ENCODE measurements at places on chromosomes 1 and 21. TPM values are rescaled to one million over a fixed set of nuclear protein-coding genes. Genes with fewer than 3 reads are reported as not detected.
A peak's percentile ranks its signal among the peaks of the same experiment; 100 is the strongest.

DNA sequence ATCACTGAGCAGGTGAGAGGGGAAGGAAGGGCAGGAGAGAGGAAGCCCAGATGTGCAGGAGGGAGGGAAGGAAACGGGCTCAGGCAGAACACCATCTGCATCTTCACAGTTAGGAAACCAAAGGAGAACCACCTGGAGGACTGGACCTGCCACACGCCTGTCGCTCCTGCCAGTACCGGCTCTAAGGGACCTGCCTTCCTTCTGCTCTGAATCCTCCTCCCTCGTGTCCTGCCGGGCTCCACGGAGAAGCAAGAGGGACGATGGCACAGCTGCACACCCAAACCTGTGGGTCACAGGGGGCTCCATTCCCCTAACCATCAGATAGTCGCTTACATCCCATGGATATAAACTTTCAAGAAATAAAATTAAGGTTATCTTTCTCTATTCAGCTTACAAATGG lies 56.1 kb downstream of the TOR1AIP2 start:
- H3K4me3 ChIP-seq = no peak overlapping the region
- no peak overlapping the region for H3K27ac ChIP-seq
- H3K36me3 ChIP-seq = no peaks in the 10 kb centered on the region
- H3K27me3 ChIP-seq = no peaks in the 10 kb centered on the region
- H3K4me1 ChIP-seq = no peaks in the 10 kb centered on the region

DNA sequence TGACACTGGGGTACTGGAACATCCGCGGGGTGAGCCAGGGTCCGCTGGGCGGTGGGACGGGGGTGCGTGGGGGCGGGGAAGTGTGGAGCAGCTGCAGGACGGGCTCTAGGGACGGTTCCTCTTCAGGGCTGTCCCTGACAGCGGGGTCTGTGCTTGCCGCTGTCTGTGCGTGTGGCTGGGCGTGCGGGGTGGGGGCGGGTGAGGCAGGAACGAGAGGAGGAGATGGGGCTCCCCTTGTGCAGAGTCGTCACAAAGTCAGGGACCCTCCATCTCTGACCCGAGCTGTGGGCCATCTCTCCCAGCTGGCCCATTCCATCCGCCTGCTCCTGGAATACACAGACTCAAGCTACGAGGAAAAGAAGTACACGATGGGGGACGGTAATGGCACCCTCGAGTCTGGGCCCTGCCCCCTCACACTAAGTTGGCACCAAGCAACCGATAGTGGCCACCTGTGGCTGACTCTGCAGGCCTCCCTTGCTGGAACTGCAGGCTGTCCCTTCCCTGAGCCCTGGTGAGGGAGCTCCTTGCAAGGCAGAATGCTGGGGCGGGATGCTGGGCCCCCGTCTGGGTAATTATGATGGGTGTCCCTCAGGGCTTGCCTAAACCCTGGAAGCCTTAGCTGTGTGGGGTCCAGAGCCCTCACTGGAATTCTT lies 392 bp downstream of the GSTM2 start:
- H3K36me3 ChIP-seq = no peaks in the 10 kb centered on the region
- peak overlapping the region; percentile 40 for H3K4me3 ChIP-seq
- no peak overlapping the region for H3K27ac ChIP-seq
- H3K4me1 ChIP-seq = no peaks in the 10 kb centered on the region
- DNase-seq = no peak

The PADI3 gene
- not detected for total RNA-seq

The PDZK1 gene
- total RNA-seq = 0.64 TPM

DNA sequence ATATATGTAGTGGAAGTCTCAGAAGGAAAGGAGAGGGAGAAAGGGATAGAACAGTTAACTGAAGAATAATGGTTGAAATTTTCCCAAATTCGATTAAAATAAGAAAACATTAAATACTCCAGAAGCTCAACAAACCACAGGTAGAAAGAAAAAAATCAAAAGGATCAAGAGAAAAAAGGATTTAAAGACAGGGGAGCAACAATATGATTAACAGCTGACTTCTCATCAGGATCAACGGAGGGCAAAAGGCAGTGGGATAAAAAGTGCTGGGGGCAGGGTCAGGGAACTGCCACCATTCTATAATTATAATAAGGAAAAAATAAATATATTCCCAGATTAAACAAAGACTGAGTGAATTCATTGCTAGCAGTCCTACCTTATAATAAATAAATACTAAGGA lies 55.3 kb downstream of the CDKN2C start:
- H3K4me3 ChIP-seq = no peak overlapping the region
- H3K36me3 ChIP-seq = no peaks in the 10 kb centered on the region
- no peaks in the 10 kb centered on the region for H3K27me3 ChIP-seq
- DNase-seq = no peak

- no peak overlapping the region for H3K27ac ChIP-seq
- DNase-seq = no peak
- peaks cover 14% of the 10 kb centered on the region for H3K4me1 ChIP-seq
These were observed 10.2 kb downstream of the JAK1 start for GRCh38 chr1:64956010-64956640.

- no peak for DNase-seq
- H3K27me3 ChIP-seq = no peaks in the 10 kb centered on the region
- H3K4me1 ChIP-seq = no peaks in the 10 kb centered on the region
- no peaks in the 10 kb centered on the region for H3K36me3 ChIP-seq
These were observed 40.4 kb downstream of the EIF2B3 start for GRCh38 chr1:44945967-44946366.

GRCh38 chr1:197144570-197145325 lies 1.7 kb downstream of the ASPM start:
- H3K36me3 ChIP-seq = no peaks in the 10 kb centered on the region
- no peak for DNase-seq
- H3K4me3 ChIP-seq = no peak overlapping the region
- no peaks in the 10 kb centered on the region for H3K27me3 ChIP-seq
